ENCODE measurements at places on chromosomes 11 and 22. TPM values are rescaled to one million over a fixed set of nuclear protein-coding genes. Genes with fewer than 3 reads are reported as not detected.

The SEC14L2 gene
- 68.1 TPM for total RNA-seq

The ZNF70 gene
- 1.0 TPM for total RNA-seq

The FGF19 gene
- 0.12 TPM for total RNA-seq

The KCTD14 gene
- 2.0 TPM for total RNA-seq

The POU2AF2 gene
- total RNA-seq = not detected

The ART1 gene
- total RNA-seq = 0.10 TPM

The GRAP2 gene
- not detected for total RNA-seq

The OMP gene
- total RNA-seq = not detected

The OR51A2 gene
- total RNA-seq = not detected

The ADAMTS8 gene
- 2.5 TPM for total RNA-seq

The GDPD4 gene
- not detected for total RNA-seq

The MMP7 gene
- total RNA-seq = 23.4 TPM

The BLID gene
- total RNA-seq = not detected

The TMPRSS6 gene
- not detected for total RNA-seq

The TIGD3 gene
- total RNA-seq = 1.1 TPM

The FOSL1 gene
- 107 TPM for total RNA-seq

The CD3E gene
- not detected for total RNA-seq

The GALNT18 gene
- 31.9 TPM for total RNA-seq

The TMEM218 gene
- 22.3 TPM for total RNA-seq

The COA4 gene
- 138 TPM for total RNA-seq

The FREY1 gene
- total RNA-seq = 0.46 TPM

The SCO2 gene
- 3.9 TPM for total RNA-seq

The HIC2 gene
- total RNA-seq = 2.6 TPM

The OVOL1 gene
- total RNA-seq = 0.12 TPM

The PPP2R1B gene
- 19.0 TPM for total RNA-seq

The CASP5 gene
- total RNA-seq = not detected

The SLC25A18 gene
- 0.85 TPM for total RNA-seq

The PLEKHA7 gene
- total RNA-seq = 56.2 TPM

The GAB4 gene
- not detected for total RNA-seq

The PRR5L gene
- 13.7 TPM for total RNA-seq

The TTLL12 gene
- 26.1 TPM for total RNA-seq

The GLYAT gene
- total RNA-seq = not detected

The CRYAB gene
- 27.1 TPM for total RNA-seq

The CSRP3 gene
- total RNA-seq = not detected

The TEF gene
- 1.0 TPM for total RNA-seq

The MS4A12 gene
- total RNA-seq = not detected

The SLC22A12 gene
- not detected for total RNA-seq

The OR6T1 gene
- not detected for total RNA-seq

The CRYBB3 gene
- 0.09 TPM for total RNA-seq

The CALCA gene
- total RNA-seq = not detected

The BIRC3 gene
- 51.8 TPM for total RNA-seq

The C22orf42 gene
- total RNA-seq = not detected

The PYGM gene
- 0.52 TPM for total RNA-seq

The RBX1 gene
- total RNA-seq = 55.9 TPM

The SCN3B gene
- 0.14 TPM for total RNA-seq

The FBLN1 gene
- total RNA-seq = 59.9 TPM

The KIF18A gene
- total RNA-seq = 17.6 TPM

The DDI1 gene
- total RNA-seq = not detected

All from A549 treated with AZD2906 at 1 μM for 4 hours (cell line).